ENCODE measurements at places on chromosomes 4 and X.

DNA sequence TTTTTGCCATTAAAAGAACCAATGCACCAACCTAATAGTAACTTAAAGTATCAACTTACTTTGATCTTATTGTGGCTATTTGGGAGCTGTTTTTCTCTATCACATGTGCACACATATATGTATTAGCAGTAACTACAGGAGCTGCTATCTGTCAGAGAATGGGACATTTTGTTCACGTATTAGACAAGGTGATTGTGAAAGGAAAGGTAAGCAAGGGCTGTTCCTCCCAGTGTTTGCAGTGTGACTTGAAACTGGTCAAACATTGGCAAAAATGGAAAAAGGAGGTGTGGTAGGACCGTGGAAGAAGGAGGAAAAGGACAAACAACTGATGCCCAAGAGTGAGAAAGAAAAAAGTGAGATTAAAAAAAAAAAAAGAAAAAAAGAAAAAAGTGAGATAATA is 43.1 kb upstream of the KLHL2 start:
- no peak for DNase-seq

- DNase-seq = no peak
Measured at GRCh38 chrX:154032653-154033052, 13.0 kb upstream of the IRAK1 start.

DNA sequence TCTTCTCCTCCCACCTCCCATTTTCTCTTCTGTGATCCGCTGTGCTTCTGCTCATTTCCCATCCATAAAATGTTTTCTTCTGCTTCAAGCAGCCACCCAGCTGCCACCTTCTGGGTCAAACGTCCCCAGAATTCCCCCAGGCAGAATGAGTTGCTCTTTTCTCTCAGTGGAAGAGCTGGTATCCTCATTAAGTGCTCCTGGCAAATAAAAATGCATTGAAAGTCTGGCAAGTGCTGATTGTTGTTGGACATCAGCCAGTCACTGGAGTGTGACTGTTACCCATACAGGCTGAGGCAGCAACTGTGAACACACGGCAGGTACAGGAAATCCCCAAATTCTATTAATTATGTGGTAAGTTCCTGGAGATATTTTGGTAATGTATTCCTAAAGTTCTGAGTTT is 52.6 kb downstream of the LIMCH1 start:
- no peak for DNase-seq

DNA sequence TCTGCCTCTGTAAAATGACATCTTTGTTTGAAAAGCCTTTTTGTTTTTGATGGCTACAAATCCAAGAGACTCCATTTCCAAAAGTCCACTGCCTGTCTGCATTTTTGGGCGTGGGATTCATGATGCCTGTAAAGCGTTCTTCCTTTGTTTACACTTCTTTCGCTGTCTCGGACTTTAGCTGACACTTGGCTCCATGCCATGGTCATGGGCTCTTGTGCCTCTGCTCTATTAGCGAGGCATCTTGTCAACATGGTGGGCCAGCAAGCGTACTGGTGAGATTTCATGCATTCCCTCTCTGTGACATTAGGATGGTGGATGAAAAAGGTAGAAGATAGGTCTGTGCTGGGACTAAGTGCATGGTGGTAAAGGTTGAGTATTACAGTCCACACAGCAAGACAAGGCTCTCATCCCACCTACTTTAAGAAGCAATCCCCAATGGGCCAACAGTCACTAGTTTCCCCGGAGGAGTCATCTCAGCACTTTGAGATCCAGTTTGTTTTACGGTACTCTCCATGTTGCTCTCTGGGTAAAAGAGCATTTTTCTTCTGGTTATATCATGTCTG is 298.2 kb upstream of the KLF3 start:
- DNase-seq = no peak

GRCh38 chrX:45619290-45619689 is 418.6 kb upstream of the DIPK2B start:
- DNase-seq = no peak

- DNase-seq = peak; percentile 15
Measured at GRCh38 chr4:11623726-11624037, 195.0 kb upstream of the HS3ST1 start.

GRCh38 chr4:187656959-187657358 is 338.6 kb upstream of the ZFP42 start:
- no peak for DNase-seq

- DNase-seq = no peak
Measured at GRCh38 chr4:120055162-120055561, 11.5 kb downstream of the MAD2L1 start.

DNA sequence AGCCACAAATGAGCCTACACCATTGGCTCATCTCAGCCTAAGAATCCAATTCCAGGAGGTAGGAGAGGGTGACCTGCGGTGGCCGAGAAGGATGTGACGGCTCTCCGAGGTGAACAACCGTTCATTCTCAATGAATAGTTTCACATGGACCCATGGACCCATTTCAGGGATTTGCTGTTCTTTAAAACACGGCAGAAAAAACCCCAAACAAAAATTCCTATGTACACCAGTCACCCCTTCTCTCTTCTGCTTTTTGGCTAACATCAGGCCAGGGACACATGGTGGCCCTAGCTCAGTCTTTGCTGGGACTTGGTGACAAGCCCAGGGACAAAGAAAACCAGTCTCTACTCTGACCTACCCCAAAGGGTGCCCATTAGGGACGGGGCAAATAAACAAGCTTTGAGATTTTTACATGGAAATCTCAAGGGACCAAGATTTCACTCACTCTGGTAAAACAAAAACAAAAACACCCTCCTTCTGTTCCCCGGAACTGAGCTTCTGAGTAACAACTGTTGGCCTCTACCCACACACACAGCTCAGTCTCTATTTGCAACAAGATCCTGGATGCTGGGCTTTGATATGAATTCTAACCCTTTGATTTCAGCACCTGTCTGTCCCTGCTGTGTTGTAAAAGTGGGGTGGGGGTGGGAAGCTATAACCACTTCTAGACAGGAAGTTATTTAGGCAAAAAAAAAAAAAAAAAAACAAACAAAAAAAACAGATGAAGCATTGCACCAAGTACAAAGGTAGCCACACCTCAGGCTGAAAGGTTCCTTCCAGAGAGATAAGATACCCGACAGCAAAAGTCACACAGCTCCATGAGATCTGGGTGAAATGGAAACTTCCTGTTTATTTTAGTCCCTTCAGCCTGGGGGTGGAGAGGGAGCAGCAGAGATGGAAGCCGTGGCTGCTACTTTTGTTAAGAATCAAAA is 49.0 kb downstream of the DDX3X start:
- DNase-seq = no peak

DNA sequence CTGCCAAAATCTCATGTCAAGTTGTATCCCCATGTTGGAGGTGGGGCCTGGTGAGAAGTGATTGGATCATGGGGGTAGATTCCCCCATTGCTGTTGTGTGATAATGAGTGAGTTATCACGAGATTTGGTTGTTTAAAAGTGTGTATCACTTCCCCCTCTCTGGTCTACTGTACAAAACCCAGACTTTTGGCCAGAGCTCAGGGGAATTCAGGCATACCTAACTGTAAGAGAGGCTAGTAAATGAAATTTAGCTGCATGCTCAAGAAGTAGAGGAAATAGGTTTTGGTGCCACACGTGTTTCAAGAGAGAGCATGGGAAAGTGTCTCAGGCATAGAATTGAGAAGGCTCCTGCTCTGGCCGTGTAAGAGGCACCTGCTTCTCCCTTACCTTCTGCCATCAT is 190.5 kb upstream of the GALNTL6 start:
- DNase-seq = no peak

DNA sequence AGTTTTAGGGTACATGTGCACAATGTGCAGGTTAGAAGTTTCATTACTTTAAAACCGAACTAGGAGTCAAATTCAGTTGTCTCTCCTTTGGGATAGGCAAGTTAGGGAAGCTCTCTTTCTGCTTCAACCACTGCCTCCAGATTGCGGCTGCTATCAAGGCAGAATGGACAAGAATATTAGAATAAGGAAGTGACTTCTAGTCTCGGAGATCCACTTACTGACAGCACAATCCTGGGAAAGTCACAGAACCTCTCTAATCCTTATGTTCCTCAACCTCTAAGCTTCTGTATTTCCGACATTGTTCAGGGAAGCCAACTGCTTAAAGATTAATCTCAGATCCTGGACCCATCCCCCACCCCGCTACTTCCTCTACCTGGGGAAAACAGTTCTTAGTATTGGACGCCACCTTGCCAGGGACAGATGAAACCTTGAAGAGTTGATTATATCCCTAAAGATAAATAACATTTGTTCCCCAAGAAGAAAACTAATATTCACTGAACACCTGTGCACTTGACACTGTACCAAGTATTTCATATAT is 2.1 kb downstream of the NUP62CL start:
- DNase-seq = no peak

DNA sequence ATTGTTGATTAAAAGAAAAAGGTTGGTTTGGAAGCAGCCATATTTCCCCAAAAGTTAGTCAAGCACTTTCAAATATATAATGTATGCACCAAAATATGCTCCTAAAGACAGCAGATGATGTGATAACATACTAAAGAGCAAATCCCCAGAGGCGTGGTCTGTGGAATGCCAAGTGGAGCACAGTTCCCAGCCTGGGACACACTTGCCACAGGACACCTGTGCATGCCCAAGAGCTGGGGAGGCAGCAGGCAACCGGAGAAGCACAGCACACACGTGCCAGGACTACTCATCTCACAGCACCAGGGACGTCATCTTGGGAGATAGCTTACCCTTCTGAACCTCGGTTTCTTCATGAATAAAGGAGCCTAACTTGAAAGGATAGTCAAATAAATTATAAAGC is 12.5 kb downstream of the STX18 start:
- no peak for DNase-seq

DNA sequence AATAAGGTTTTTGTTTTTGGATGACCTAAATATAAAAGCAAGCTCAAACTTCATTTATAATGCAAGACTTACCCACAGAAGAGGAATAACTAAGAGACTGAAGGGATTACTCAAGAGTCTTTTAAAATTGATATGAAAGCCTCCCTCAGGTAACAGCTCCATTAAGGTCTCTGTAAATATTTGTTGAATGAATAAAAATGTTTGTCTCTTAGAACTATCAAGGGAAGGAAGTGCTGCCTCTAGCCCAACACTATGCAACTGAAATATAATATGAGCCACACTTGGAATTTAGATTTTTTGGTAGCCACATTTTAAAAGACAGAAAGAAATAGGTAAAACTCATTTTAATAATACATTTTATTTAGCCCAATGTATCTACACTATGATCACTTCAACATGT is 127.8 kb downstream of the SH3RF1 start:
- DNase-seq = no peak

GRCh38 chrX:143664302-143664701 is 28.4 kb upstream of the SLITRK4 start:
- no peak for DNase-seq

All from NT2/D1 (cell line).